ENCODE measurements at places on chromosomes 5 and 9. TPM values are rescaled to one million over a fixed set of nuclear protein-coding genes. Genes with fewer than 3 reads are reported as not detected.

GRCh38 chr5:174751154-174752000 lies 27.0 kb downstream of the MSX2 start:
- peaks cover 12% of the 10 kb centered on the region for H3K4me1 ChIP-seq
- H3K27me3 ChIP-seq, result peaks cover 43% of the 10 kb centered on the region
- no peak overlapping the region for H3K27ac ChIP-seq
- no peaks in the 10 kb centered on the region for H3K36me3 ChIP-seq

DNA sequence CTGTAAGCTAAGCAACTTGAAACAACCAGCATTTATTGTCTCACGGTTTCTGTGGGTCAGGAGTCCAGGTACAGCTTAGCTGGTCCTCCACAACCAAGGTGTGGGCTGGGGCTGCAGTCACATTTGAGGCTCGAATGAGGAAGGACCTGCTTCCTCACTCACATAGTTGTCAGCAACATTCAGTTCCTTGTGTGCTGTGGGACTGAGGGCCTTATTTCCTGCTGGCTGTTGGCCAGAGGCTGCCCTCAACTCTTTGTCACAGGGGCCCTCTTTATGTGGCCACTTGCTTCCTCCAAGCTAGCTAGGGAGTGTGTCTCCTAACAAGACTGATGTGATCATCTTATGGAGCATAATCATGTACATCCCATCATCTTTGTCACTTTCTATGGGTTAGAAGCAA lies 29.2 kb upstream of the SEMA4D start:
- no peak overlapping the region for H3K27ac ChIP-seq
- no peak overlapping the region for H3K4me3 ChIP-seq
- DNase-seq, result no peak
- no peaks in the 10 kb centered on the region for H3K4me1 ChIP-seq
- no peaks in the 10 kb centered on the region for H3K27me3 ChIP-seq
- no peaks in the 10 kb centered on the region for H3K36me3 ChIP-seq

- H3K36me3 ChIP-seq, result peaks cover 91% of the 10 kb centered on the region
- no peak overlapping the region for H3K4me3 ChIP-seq
- no peak overlapping the region for H3K27ac ChIP-seq
- no peaks in the 10 kb centered on the region for H3K27me3 ChIP-seq
Measured at GRCh38 chr5:67142816-67143215, 53.8 kb downstream of the CD180 start.

DNA sequence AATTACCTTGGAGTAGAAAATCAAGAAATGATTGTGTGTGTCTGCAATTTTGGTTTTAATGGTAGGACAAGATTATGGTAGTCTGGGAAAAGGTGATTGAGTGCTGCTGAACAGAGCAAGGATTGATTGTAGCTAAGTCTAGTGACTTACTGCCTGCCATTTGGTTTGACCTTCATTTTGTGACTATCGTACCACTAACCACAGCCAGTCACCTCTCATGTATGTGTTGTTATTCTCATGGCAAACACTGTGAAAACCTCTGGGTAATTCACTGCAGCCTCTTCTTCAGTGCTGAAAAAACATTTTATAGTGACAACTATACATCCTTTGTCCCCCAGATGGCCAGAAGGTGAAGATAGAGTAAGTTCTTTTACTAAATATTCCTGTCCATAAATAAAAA lies 37.5 kb downstream of the CTNNA1 start:
- no peak overlapping the region for H3K27ac ChIP-seq
- H3K36me3 ChIP-seq, result no peaks in the 10 kb centered on the region
- H3K4me1 ChIP-seq, result peaks cover 56% of the 10 kb centered on the region
- H3K4me3 ChIP-seq, result no peak overlapping the region
- DNase-seq, result no peak
- H3K27me3 ChIP-seq, result no peaks in the 10 kb centered on the region

DNA sequence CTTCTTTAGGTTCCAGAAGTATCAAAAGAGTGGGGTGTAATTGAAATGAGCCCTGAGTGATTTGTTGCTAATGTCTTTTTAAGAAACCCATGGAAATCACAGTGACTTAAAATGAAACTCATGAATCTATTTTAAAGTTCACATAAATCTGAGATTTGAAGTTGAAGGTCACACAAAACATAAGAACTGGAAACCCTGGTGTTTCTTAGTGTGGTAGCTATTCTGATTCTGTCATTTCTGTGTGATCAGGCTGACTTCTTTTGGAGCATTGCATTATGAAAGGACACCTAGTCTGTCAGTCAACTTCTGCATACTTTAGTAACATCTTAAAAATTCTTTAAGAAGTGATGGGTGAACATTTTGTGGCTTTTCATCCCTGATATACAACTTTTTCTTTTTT lies 448.8 kb downstream of the TLE4 start:
- H3K27ac ChIP-seq, result no peak overlapping the region
- H3K4me1 ChIP-seq, result no peaks in the 10 kb centered on the region
- no peaks in the 10 kb centered on the region for H3K27me3 ChIP-seq
- DNase-seq, result no peak
- no peaks in the 10 kb centered on the region for H3K36me3 ChIP-seq

The CEL gene
- 0.23 TPM for total RNA-seq

DNA sequence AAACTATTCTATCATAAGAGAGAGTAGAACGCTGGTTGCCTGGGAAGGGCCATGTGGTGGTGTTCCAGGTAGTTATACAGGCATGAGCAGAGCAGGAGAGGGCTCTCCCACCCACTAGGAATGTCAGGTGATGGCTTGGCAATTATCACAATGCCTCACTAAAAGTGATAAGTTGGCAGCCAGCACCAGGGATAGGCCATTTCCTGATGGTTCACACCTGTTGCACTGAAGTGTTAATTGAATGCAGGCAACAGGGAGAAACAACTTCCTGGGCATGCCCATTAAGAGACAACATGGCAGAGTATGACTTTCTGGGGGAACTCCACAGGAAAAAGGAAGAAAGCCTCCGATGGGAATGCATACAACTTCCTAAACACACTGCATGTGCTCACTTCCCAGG lies 593.2 kb downstream of the ELAVL2 start:
- H3K4me3 ChIP-seq, result no peak overlapping the region
- no peaks in the 10 kb centered on the region for H3K27me3 ChIP-seq
- no peaks in the 10 kb centered on the region for H3K4me1 ChIP-seq
- H3K36me3 ChIP-seq, result no peaks in the 10 kb centered on the region

DNA sequence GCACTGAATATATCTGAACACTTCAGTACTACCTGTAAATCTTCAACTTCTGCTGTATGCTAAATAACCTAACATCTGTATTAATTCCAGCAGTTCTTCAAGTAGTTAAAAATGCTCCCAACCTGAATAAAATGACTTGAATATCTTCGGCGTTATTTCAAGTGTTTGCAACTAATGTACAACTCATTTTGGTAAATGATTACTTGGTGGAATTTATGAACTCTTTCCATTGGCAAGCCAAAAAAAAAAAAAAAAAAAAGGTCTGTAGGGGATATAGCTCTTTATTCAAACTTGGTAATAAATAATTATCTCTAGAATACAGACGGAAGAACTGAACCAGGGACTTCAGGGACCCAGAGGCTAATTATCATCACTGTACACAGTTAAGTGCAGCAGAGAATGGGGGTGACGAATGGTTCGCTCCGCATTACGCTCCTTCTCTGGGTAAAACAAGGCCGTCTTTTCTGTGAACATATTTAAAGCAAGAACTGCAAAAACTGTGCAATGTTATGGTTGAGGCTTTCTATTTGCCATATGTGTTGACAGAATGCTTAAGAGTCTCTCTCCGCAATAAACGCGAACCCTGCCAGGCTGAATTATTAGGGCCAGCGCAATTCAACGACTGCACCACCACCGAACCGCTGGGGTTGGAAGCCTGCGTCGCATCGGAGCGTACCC lies 1.9 kb upstream of the ERBIN start:
- peaks cover 17% of the 10 kb centered on the region for H3K4me1 ChIP-seq
- H3K27me3 ChIP-seq, result no peaks in the 10 kb centered on the region
- H3K27ac ChIP-seq, result peak overlapping the region; percentile 100
- H3K36me3 ChIP-seq, result no peaks in the 10 kb centered on the region

GRCh38 chr9:107732781-107733522 lies 243.4 kb upstream of the KLF4 start:
- peak overlapping the region; percentile 81 for H3K27ac ChIP-seq
- no peak for DNase-seq
- H3K4me3 ChIP-seq, result peak overlapping the region; percentile 31
- no peaks in the 10 kb centered on the region for H3K27me3 ChIP-seq
- H3K36me3 ChIP-seq, result no peaks in the 10 kb centered on the region

GRCh38 chr5:103505581-103506305 lies 56.8 kb downstream of the NUDT12 start:
- H3K27ac ChIP-seq, result no peak overlapping the region
- H3K27me3 ChIP-seq, result no peaks in the 10 kb centered on the region
- H3K4me3 ChIP-seq, result no peak overlapping the region
- no peaks in the 10 kb centered on the region for H3K4me1 ChIP-seq

- H3K27me3 ChIP-seq, result no peaks in the 10 kb centered on the region
- DNase-seq, result no peak
- H3K4me3 ChIP-seq, result no peak overlapping the region
- no peak overlapping the region for H3K27ac ChIP-seq
Measured at GRCh38 chr5:2378108-2378507, 373.4 kb downstream of the IRX2 start.

- no peak overlapping the region for H3K27ac ChIP-seq
- H3K4me3 ChIP-seq, result no peak overlapping the region
- H3K36me3 ChIP-seq, result no peaks in the 10 kb centered on the region
- H3K4me1 ChIP-seq, result no peaks in the 10 kb centered on the region
- no peak for DNase-seq
Measured at GRCh38 chr5:17511775-17512325, 6.3 kb upstream of the TAF11L3 start.

DNA sequence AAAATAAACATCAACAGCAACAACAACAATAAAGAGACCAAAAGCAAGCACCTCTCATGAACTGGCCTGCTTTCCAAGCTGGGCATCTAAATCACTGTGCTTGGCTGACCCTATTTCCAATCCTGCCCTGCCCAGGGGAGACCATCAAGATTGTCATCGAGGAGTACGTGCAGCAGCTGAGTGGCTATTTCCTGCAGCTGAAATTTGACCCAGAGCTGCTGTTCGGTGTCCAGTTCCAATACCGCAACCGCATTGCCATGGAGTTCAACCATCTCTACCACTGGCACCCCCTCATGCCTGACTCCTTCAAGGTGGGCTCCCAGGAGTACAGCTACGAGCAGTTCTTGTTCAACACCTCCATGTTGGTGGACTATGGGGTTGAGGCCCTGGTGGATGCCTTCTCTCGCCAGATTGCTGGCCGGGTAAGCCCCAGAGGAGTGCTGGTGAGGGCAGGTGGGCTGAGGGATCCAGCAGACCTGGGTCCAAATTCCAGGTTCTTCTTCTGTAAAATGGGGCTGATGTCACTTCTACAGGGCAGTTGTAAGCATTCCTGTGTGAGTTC lies 15.6 kb downstream of the PTGS1 start:
- no peak overlapping the region for H3K27ac ChIP-seq
- peaks cover 4% of the 10 kb centered on the region for H3K4me1 ChIP-seq
- DNase-seq, result no peak
- no peaks in the 10 kb centered on the region for H3K27me3 ChIP-seq
- no peak overlapping the region for H3K4me3 ChIP-seq

GRCh38 chr5:55187370-55187769 lies 14.4 kb upstream of the CDC20B start:
- no peaks in the 10 kb centered on the region for H3K36me3 ChIP-seq
- no peak for DNase-seq
- H3K4me3 ChIP-seq, result no peak overlapping the region
- no peaks in the 10 kb centered on the region for H3K27me3 ChIP-seq
- H3K4me1 ChIP-seq, result no peaks in the 10 kb centered on the region
- H3K27ac ChIP-seq, result no peak overlapping the region

DNA sequence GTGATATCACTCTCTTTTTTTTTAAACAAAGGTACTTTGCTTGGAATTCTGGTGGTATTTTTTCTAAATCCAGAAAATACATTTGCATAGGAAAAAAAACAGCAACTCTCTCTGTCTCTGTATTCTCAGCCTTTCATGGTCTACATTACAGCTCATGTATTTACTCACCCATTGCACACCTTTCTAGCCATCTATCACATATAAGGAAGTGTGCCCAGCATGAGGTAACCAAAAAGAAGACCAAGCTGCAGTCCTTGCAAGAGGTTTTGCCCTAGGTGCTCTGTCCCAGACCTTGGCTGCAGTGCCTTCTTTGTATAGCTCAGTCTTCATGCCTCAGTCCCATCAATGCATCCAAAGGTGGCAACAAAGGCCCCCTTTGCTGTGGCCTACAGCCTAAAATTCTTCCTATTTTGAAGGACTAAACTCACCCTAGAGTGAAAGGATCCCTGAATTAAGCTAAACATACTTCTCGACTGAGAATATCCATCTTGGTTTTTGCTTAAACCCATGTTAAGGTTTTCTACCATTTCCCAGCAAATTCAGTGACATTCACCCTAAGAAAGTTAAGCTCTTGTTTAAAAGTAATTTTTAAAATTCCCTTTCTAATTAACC lies 446.4 kb downstream of the KIF4B start:
- no peaks in the 10 kb centered on the region for H3K4me1 ChIP-seq
- H3K4me3 ChIP-seq, result no peak overlapping the region
- no peaks in the 10 kb centered on the region for H3K27me3 ChIP-seq
- H3K36me3 ChIP-seq, result no peaks in the 10 kb centered on the region

The SPATA31A3 gene
- not detected for total RNA-seq

The SMIM3 gene
- 42.6 TPM for total RNA-seq

- H3K36me3 ChIP-seq, result no peaks in the 10 kb centered on the region
- no peak overlapping the region for H3K4me3 ChIP-seq
- no peak overlapping the region for H3K27ac ChIP-seq
- peaks cover 12% of the 10 kb centered on the region for H3K4me1 ChIP-seq
- no peaks in the 10 kb centered on the region for H3K27me3 ChIP-seq
Measured at GRCh38 chr9:121451586-121451985, 48.1 kb downstream of the GGTA1 start.

GRCh38 chr9:97565262-97565661 lies 63.8 kb downstream of the TMOD1 start:
- peaks cover 49% of the 10 kb centered on the region for H3K36me3 ChIP-seq
- H3K27me3 ChIP-seq, result no peaks in the 10 kb centered on the region
- H3K27ac ChIP-seq, result peak overlapping the region; percentile 14
- peaks cover 30% of the 10 kb centered on the region for H3K4me1 ChIP-seq

DNA sequence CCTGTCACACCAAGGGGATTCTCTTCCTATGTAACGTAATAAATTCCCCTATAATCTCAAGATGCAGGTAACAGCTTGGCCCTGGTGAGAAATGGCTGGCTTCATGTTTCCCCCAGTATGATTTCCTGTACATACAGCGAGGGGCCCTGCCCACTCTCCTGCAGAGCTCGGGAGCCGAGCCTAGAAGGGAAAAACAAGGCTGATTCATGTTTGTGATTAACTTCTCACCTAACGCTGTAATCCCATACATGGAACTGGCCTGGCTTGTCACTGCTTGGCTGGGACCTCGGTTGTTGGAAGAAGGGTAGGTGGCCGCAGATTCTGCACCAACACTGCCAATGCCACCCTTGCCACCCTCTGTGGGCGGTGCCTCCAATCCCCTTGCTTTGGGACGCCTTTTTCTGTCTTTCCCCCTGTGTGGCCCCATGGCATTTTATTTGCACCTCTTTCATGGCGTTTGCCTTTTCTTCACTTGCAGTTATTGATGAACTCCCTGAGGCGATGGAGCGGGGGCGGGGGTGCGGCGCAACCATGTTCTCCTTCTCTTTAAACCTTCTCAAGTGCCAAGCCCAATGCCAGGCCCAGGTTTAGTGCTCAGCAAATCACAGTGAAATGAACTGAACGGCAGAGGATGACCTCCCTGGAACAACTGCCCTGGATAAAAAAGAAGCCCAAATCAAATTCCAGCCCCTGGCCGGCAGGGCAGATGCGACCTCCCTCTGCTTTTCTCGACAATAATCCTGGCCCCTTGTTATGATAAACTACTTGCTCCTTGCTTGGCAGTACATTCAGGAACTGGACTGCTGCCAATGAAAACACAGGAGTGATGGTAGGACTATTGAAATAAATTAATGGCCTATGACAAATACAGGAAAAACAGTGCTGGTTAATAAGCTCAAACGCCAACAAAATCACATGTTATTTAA lies 108.1 kb downstream of the TMEM174 start:
- H3K27me3 ChIP-seq, result no peaks in the 10 kb centered on the region
- DNase-seq, result no peak
- H3K4me3 ChIP-seq, result no peak overlapping the region
- peak overlapping the region; percentile 61 for H3K27ac ChIP-seq
- peaks cover 43% of the 10 kb centered on the region for H3K4me1 ChIP-seq

Data from esophagus muscularis mucosa (tissue), 4 donors.